AG09309 (cell line): ENCODE measurements at places on chromosomes 2 and 18.
A peak's percentile ranks its signal among the peaks of the same experiment; 100 is the strongest.

DNA sequence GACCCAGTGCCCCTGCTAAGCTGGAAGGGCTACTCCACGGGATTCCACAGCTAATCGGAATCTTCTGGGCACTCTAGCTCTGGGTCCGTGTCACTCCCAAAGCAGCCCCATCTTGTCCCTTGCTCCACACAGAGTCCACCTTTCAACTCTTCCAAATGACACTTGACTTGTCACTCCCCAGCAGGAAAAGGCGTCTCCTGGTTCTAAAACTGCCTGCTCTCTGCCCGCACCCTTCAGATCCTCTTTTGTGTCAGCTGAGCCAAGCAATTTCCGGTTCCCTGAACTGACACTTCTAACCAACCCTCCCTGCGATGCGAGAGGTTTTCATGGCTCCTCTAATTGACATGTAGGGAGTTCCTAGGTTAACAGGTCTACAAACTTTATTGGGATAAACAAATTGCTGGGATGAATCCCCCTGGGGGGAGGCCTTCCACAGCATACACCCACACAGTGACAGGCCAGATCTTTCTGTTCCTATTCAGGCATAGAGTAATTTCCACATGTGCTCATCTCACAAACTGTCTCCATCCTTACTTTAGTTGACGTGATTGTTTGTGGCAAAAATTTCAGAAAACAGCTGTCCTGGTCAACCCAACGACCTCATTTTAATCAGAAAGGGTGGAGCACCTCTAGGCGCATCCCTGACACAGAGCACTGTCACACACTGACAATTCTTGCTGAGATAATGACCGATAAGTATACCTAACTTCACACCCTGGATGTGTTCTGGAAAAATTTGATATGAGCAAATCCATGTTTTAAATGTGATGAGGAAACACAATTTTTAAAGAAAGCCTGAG is 104.9 kb downstream of the RBMS1 start:
- no peak for DNase-seq

DNA sequence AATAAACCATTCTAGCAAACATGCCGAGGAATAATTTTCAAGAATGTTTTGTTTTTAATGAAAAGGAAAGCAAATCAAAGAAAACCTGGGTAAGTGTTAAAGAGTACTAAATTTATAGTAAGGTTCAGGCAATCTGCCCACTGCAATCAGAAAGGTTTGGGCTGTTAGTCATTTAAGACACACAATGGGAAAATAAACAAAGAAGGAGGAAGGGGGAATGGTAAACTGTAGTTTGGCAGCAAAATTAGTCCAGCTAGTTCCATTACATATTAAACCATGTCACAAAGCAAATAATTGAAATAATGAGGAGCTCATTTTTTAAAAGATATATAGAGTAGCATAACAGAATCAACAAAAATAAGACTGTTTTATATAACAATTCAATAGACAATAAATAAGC is 87.5 kb upstream of the COPS8 start:
- DNase-seq: no peak

GRCh38 chr2:41791523-41791922 is 256.3 kb upstream of the PKDCC start:
- no peak for DNase-seq

- no peak for DNase-seq
Observed at GRCh38 chr2:199465988-199466691, 8.4 kb upstream of the SATB2 start.

- no peak for DNase-seq
Observed at GRCh38 chr18:46581648-46582047, 75.4 kb downstream of the LOXHD1 start.

DNA sequence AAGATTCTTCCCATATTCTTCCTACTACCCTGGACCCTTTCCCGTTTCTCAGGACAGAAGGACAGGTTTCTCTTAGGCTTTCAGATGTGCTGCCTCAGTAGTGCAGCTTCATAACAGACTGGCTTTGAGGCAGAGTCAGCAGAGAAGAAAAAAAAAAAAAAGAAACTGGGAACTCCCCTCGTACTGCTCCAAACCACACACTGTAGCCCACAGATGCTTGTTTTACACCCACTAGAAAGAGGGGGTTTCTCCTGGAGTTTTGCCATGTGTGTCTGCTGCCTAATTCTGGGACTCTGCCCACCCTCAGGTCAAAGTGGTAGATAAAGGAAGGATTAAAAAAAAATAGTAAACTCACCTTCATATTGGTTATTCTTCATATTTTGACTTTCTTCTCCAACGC is 95.9 kb downstream of the NCOA1 start:
- DNase-seq: no peak

GRCh38 chr2:27823569-27823968 is 52.0 kb downstream of the MRPL33 start:
- DNase-seq: no peak

GRCh38 chr2:19038071-19039015 is 320.1 kb downstream of the OSR1 start:
- DNase-seq: no peak

GRCh38 chr2:216802516-216803215 is 57.2 kb downstream of the TNP1 start:
- no peak for DNase-seq

GRCh38 chr2:108594132-108594981 is 60.1 kb downstream of the LIMS1 start:
- no peak for DNase-seq

DNA sequence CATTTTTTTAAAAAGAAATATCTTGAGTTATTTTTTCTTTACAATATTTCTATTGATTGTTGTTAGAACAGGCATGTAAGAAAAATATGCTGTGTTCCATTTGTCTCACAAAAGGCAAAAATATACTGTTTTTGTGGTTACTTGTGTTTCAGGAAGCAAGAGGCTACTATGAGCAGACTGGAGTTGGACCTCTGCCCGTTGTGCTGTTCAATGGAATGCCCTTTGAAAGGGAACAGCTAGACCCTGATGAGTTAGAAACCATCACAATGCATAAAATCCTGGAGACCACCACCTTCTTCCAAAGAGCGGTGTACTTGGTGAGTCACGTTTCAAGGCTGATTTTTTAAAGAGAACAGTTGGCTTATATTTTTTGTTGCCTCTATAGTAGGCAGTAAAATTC is 54.7 kb downstream of the UGGT1 start:
- DNase-seq: no peak

DNA sequence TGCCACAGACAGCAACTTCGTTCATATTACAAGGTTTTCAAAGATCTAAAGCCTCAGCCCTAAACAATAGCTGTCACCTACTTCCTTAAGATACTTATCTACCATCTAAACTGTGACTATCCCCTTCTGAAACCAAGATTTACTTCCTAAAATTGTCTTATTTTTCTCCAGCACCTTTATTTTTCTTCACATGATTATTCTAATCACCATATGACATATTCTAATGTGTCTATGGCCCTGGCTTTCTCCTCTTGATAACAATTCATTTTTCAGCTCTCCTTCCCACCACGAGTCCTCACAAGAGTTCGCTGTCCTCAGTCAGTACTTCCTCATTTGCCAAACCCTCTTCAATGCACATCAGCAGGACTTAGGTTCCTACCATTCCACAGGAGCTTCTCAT is 53.9 kb downstream of the RTTN start:
- DNase-seq: no peak

- DNase-seq: no peak
Observed at GRCh38 chr2:122737429-122738077, 982.1 kb downstream of the TSN start.

- DNase-seq: no peak
Observed at GRCh38 chr2:109270505-109271312, 141.7 kb downstream of the SH3RF3 start.

- no peak for DNase-seq
Observed at GRCh38 chr2:224264259-224264658, 137.6 kb downstream of the FAM124B start.

DNA sequence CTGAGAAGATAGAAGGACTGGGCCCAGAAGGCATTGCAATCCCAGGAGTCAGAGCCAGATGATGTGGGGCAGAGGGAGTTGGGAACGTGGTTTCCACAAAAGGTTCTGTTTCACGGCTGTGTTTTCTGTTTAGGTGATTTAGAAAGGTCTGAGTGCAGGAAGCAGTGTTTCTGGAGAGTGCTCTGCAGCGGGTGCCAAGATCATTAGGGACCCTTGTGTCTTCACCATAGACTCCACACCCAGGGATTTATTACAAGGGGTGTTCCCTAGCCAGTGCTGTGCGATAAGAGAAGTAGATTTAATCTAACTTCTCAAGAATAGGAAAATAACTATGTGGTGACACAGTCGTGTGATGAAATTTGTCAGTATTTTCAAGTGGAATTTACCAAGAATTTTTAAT is 221.1 kb upstream of the TPO start:
- no peak for DNase-seq

DNA sequence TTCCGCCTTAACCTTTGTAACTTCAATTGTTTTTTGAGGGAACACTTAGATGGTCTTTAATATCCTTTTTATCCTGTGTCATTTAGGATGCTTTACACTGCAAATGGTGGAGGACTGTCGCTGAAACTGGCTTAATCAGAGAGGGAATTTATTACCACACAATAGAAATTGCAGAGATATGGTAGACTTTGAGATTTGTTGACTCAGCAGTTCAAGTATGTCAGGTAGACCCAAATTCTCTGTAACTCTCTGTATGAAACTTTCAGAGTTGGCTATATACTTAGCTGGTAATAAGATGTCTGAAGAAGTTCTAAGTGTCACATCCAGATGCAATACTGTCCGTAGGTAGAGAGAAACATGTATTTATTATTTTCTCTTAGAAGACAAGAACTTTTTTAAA is 100.1 kb downstream of the ZNF804A start:
- DNase-seq: no peak

DNA sequence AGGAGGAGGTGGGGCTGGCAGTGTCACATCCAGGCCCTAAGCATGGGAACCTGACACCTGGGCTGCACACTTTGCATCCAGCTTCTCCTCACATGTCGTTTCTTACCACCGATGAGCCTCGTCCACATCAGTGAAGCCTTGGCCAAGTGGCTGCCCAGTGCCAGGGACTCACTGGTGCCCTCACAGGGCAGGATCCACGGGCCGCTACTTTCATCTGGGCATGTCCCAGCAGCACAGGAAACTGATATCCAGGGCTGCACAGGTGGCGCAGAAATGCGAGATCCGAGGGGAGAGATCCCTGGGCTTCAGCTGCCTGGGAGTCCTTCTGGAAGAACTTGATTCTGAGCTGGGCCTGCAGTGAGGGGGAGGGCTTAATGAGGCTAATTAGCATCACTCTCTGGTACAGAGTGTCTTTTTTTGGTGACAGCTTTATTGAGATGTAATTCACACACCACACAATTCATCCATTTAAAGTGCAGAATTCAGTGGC is 291.6 kb upstream of the HDAC4 start:
- no peak for DNase-seq

DNA sequence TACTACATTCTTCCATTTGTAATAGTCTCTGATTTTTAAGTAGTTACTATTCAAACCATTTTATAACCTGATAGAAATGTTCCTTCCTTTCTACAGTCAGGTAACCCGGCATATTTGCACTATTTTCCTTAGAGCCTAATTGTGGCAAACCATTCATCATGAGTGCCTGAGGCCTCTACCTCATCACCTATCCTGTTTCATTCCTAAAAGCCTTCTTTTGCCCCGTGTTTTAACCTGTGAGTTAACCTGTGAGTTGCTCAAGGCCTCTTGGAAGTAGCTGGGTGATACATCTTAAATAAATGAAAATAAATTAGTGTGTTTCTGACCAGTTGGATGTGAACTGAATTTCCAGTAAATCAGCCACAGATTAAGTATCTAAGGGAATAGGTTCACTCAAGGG is 6.5 kb upstream of the KLHL29 start:
- DNase-seq: no peak

DNA sequence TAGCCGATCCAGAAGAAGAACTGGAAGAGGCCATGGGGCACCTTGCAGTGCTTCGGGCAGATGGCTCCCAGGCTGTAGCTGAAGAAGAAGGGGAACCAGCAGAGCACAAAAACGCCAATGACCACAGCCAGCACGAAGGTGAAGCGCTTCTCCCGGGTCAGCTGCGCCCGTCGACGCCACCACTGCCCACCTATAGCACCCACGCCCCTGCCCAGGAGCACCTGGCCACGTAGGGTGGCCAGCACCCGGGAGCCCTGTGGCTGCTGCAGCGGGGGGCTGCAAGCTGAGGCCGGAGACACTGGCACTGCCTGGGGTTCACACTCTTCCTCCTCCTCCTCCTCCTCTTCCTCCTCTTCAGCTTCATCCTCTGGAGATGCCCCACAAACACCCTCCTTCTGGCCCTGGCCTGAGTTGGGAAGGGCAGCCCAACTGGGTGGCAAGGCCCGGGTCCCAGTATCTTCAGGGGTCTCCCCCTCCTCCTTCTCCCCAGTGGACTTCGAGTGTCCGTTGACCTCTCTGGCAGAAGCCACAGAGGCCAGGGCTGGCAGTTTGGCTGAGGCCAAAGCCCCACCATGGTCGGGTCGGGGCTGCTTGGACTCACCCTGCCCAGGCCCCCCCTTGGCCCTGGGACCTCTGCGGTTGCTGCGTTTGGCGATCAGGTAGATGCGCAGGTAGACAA is 1.3 kb downstream of the ADRA2B start:
- DNase-seq: no peak

DNA sequence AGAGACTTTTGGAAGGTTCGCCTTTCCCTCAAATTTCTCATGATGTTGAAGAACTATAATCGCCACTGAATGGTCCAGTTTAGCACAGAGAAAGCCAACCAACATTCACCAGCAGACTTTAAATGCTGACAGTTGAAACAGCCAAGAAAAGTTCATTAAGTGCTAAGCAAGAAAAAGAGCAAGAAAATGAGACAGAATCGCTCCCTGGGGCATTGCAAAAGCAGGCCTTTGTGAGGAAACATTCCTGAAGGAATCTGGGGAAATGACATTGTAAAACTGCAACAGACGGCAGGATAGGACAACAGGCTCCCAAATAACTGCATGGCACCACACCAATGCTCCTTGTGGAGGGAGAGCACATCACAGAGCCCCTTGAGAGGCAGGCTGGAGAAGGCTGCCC is 269.3 kb upstream of the ID2 start:
- peak; percentile 18 for DNase-seq

DNA sequence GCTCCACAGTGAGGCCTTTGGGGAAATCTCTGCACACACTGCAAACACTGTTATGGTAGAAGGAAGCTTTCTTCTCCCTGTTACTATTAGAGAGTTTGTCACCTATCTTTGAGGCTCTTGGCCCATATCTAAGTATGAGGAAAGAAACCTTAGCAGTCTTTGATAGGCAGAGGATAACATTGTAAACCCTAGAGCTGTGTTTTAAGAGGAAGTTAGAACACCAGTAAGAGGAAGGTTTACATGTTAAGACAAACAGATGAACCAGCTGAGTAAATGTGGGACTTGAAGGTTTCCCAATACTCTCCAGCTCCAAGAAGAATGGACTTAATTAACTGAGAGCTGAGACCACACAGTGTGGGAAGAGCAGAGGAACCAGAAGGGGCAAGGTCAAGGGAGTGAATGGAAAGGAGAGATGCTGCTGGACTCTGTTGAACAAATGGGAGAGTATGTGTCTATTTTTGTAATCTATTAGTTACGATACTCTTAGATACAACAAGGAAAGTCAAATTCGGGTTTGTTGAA is 257.0 kb downstream of the DPP10 start:
- no peak for DNase-seq

GRCh38 chr2:113273027-113273551 is 5.6 kb downstream of the PAX8 start:
- DNase-seq: no peak

- no peak for DNase-seq
Observed at GRCh38 chr2:217611056-217611455, 391.7 kb downstream of the TNS1 start.

- no peak for DNase-seq
Observed at GRCh38 chr2:173354582-173355131, at the start of gene CDCA7. Gene CDCA7, plus strand, starts transcription at chr2:173354872. Its CDS starts 92 bp downstream, at chr2:173354964.
